Esophagus squamous epithelium (tissue), 5 donors: ENCODE measurements at places on chromosomes 6 and 20. TPM values are rescaled to one million over a fixed set of nuclear protein-coding genes. Genes with fewer than 3 reads are reported as not detected.

The HLA-DOB gene
- total RNA-seq: 0.53 TPM

The ADAM33 gene
- total RNA-seq: 3.4 TPM

The MACROD2 gene
- total RNA-seq: 4.8 TPM

The ETV7 gene
- 1.3 TPM for total RNA-seq

The CGA gene
- not detected for total RNA-seq

GRCh38 chr20:10508060-10508459 is 73.0 kb downstream of the SLX4IP start:
- H3K4me3 ChIP-seq: no peak overlapping the region
- no peak for DNase-seq
- H3K27ac ChIP-seq: peak overlapping the region; percentile 86

DNA sequence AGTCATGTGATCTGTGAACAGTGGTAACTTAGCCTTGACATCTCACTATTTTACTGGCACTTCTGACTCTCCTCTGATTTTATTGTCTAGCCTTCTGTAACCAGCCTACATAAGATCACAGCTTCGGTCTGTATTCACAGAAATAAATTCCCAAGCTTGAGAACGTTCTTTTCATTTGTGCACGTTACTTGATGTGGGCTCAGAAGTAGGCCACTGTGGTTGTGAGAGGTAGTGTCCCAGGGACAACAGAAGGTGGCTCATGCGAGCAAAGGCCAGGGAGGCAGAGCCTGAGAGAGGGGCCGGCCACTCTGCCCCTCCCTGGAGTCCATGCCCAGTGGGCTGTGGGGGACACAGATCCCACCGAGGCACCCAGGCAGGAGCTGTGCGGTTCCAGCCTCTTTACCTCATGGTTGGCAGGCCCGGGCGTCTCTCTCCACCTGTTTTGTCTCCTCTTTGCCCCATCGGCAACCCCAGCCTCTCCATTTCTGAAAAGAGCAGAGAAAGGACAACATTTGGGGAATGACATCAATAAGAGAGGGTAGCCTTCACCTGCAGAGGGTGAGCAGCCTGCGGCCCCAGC is 207.5 kb upstream of the CST7 start:
- no peak for DNase-seq
- no peaks in the 10 kb centered on the region for H3K27me3 ChIP-seq
- H3K4me1 ChIP-seq: peaks cover 7% of the 10 kb centered on the region
- no peaks in the 10 kb centered on the region for H3K36me3 ChIP-seq
- H3K27ac ChIP-seq: no peak overlapping the region
- no peak overlapping the region for H3K4me3 ChIP-seq

- H3K36me3 ChIP-seq: no peaks in the 10 kb centered on the region
- DNase-seq: no peak
- no peak overlapping the region for H3K27ac ChIP-seq
- no peaks in the 10 kb centered on the region for H3K27me3 ChIP-seq
Measured at GRCh38 chr6:132964101-132964867, 149.9 kb downstream of the RPS12 start.

DNA sequence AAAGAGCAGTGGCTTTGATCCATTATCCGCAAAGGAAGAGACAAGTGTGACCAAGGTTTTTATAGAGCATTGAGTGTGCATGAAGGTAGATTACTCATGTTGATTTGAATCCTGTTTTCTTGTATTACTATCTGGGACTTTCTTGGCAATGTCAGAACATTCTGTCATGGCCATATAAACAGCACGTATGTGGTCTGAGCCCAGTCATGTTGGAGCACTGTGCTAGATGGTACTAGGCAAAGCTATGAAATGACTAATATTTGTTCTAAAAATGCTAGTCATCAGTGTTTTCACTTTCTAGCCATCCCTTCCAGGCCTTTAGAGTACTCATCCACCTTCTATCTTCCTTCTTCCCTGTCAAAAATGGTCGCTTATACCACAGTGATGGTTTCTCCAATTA is 278.6 kb upstream of the FLRT3 start:
- H3K4me1 ChIP-seq: no peaks in the 10 kb centered on the region
- H3K4me3 ChIP-seq: no peak overlapping the region
- H3K27me3 ChIP-seq: no peaks in the 10 kb centered on the region
- DNase-seq: no peak

DNA sequence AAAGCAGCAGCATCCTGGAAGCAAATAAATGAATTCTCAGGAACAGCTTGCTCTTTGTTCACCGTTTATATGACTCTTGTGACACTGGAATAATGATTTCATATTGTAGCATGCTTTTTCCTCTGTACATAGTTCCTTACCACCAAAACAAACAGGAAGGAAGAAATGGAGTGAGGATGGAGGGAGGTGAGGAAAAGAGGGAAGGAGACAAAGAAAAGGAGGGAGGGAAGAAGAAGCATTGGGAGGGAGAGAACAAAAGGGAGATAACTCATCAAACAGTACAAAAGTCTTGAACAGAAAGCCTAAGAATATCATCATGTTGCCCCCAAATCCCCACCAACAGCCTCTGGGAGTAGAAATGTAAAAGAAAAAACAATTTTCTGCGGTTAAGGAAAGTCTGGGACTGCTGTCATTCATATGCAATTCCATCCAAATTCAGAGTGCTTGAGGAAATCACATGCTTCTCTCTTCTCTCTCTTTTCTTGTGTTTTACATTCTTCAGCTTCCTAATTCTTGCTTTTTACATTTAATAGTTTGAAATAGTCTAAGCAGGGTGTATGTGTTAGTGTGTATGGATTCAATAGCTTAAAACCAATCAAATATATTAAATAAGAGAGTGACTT is 81.5 kb downstream of the EPHA7 start:
- no peaks in the 10 kb centered on the region for H3K4me1 ChIP-seq
- no peak overlapping the region for H3K27ac ChIP-seq
- no peaks in the 10 kb centered on the region for H3K27me3 ChIP-seq
- DNase-seq: no peak

- H3K4me1 ChIP-seq: no peaks in the 10 kb centered on the region
- no peak overlapping the region for H3K4me3 ChIP-seq
- H3K27ac ChIP-seq: no peak overlapping the region
- no peaks in the 10 kb centered on the region for H3K36me3 ChIP-seq
Measured at GRCh38 chr6:54248994-54249393, 59.2 kb upstream of the TINAG start.

- H3K27ac ChIP-seq: peak overlapping the region; percentile 96
- H3K4me1 ChIP-seq: peaks cover 52% of the 10 kb centered on the region
- DNase-seq: peak; percentile 8
- no peaks in the 10 kb centered on the region for H3K36me3 ChIP-seq
- H3K4me3 ChIP-seq: peak overlapping the region; percentile 49
- no peaks in the 10 kb centered on the region for H3K27me3 ChIP-seq
Measured at GRCh38 chr6:89035252-89036101, 45.1 kb upstream of the PNRC1 start.

- DNase-seq: no peak
- no peak overlapping the region for H3K4me3 ChIP-seq
- H3K36me3 ChIP-seq: no peaks in the 10 kb centered on the region
Measured at GRCh38 chr6:100464162-100464851, 414 bp downstream of the SIM1 start.

- H3K4me1 ChIP-seq: no peaks in the 10 kb centered on the region
- no peaks in the 10 kb centered on the region for H3K36me3 ChIP-seq
- no peak for DNase-seq
Measured at GRCh38 chr6:113741651-113742050, 115.5 kb upstream of the MARCKS start.

DNA sequence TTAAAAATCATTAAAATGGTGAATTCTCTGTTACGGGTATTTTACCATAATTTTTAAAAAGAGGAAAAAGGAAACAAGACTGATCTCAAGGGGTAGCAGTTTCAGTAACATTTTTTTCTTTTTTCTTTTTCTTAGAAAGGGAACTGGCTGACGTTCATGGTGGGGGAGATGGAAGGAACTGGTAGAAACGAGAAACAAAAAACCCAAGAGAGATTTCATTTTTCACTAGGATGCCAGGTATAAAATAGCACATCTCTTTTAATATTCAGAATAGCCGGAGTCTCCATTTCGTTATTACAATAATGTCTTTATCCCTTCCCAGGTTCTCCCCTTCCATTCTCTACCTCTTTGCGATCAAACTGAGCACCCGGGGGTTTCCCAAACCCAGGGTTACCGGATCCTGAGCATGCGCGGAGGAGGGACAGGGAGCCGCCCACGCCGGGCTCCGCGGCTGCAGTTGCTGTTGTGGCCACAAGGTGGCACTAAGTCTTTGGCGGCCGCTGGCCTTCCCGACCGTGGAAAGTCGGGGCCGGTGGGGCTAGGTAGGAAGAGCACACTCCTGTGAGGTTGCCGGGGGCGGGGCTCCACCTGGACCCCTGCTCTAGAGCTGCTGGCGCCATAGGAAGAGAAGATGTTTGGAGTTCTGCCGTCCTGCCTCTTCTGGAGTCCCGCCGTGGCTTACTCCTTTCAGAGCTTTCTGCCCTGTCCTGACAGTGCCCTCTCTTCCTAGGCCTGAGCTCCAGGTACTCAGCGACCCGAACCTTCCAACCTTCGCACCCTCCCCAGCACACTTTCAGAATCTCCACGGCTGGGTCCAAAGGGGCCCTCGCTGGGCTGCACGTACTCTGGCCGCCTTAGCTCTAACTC is 146.8 kb downstream of the SH3BGRL2 start:
- H3K27me3 ChIP-seq: no peaks in the 10 kb centered on the region
- no peak overlapping the region for H3K27ac ChIP-seq
- H3K4me3 ChIP-seq: peak overlapping the region; percentile 19
- no peaks in the 10 kb centered on the region for H3K36me3 ChIP-seq
- DNase-seq: no peak

DNA sequence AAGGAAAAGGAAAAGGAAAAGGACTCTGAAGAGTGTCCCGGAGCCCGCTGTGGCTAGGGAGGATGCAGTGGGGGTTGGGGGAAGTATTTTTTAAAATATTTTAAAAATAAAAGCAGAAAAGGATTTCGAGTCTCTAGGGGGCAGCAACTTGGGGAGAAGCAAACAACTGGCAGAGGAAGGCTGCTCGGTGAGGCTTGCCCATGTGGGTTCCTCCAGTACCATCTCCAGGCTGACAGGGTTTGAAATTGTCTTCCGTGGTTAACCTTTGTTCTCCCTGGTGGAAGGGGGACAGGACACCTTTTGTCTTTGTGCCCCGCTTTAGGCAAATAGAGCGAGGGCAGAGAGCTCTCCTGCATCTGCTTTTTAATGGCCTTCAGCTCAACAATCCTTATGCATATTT is 60.4 kb upstream of the SNX9 start:
- peaks cover 35% of the 10 kb centered on the region for H3K4me1 ChIP-seq
- H3K27me3 ChIP-seq: no peaks in the 10 kb centered on the region
- no peaks in the 10 kb centered on the region for H3K36me3 ChIP-seq
- DNase-seq: no peak
- no peak overlapping the region for H3K4me3 ChIP-seq

- no peak overlapping the region for H3K27ac ChIP-seq
- no peaks in the 10 kb centered on the region for H3K27me3 ChIP-seq
- H3K36me3 ChIP-seq: no peaks in the 10 kb centered on the region
- DNase-seq: no peak
- H3K4me3 ChIP-seq: no peak overlapping the region
Measured at GRCh38 chr6:121413879-121414278, 21.6 kb upstream of the GJA1 start.

GRCh38 chr6:162177746-162178145 is 549.8 kb downstream of the PRKN start:
- no peaks in the 10 kb centered on the region for H3K27me3 ChIP-seq
- H3K27ac ChIP-seq: no peak overlapping the region
- no peak overlapping the region for H3K4me3 ChIP-seq
- no peaks in the 10 kb centered on the region for H3K4me1 ChIP-seq
- DNase-seq: no peak
- H3K36me3 ChIP-seq: no peaks in the 10 kb centered on the region
